ENCODE measurements at places on chromosomes 12 and 14.

- no peak for ATAC-seq
Observed at GRCh38 chr12:123095078-123095881, 55.6 kb downstream of the PITPNM2 start.

GRCh38 chr12:71721783-71722505 is 32.7 kb upstream of the RAB21 start:
- no peak for ATAC-seq

DNA sequence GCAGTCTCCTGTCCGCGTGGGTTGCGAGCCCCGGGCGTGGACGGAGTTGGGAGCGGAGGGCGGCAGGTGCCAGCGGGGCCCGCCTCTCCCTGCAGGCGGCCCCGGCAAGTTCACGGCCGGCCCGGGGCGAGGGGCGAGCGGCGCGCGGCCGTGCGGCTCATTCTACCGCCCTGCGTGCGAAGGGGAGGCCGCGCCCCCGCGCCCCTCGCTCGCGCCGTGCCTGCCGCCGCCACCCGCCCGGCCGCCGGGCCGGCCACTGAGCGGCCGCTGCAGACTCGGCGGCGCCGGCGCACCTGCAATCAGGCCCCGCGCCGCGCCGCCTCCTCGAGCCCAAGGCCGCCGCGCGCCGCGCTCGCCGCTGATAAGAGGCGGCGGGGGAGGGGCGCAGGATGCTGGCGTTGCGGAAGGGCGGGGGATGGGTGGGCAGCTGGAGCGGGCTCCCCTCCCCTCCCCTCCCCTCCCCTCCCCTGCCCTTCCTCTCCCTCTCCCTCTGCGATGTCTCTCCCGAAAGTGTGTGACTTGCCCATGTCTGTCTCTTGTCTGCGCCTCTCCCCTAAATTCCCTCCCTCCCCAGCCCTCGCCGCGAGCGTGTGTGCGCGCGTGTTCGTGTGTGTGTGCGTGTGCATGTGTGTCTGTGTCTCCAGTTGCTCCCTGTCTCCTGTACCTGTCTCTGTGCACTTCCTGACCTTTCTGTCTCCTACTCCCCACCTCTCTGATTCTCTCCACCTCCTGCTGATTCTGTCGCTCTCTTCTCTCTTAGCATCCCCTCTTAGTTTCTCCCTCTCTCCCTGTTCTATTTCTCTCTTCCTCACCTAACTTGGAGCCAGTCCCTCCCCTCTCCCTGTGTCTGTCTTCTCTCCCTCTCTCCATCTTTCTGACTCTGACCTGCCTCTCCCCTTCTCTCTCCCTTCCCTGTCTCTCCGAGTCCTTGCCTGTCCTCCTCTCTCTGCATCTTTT is 768.1 kb upstream of the TBX3 start:
- ATAC-seq: peak; percentile 92

DNA sequence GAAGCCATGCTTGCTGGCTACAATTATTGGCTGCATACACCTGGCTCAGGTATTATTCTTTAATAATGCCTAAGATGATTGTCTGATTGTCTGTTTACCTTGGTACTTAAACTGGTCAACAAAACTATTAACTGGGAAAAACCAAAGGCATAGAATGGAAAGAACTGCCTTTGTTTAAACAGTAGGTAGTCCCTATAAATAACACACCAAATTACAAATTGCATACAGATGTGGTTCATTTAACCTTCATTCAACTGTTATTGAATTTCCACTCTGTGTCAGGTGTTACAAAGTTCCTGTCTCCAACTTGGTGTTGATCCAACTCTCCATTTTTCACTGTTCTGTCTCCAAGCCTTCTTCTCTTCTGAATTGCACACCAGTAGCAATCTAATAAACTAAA is 79.8 kb upstream of the FSCB start:
- ATAC-seq: no peak

- ATAC-seq: no peak
Observed at GRCh38 chr14:90308561-90308960, 23.2 kb downstream of the NRDE2 start.

DNA sequence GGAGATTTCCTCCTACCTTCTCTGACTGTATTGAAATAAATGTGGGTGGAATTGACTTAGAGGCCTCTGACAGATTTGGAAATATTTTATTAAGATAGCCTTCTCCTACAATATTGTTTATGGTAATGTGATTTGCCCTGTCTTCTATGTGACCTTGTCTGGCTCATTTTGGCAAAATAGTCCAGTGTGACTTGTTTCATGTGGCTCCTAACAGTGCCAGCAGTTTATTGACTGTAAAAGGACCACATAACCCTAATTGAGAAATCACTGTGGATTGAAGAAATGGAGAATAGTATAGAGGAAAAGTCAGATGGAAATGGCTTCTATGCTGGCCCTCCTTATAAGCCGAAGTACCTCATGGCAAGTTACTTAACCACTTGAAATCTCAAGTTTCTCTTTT is 170.9 kb upstream of the PTPRQ start:
- no peak for ATAC-seq

- peak; percentile 65 for ATAC-seq
Observed at GRCh38 chr12:46402451-46402850, 29.9 kb upstream of the SLC38A2 start.

GRCh38 chr14:50363714-50364111 is 33.0 kb downstream of the CDKL1 start:
- no peak for ATAC-seq

DNA sequence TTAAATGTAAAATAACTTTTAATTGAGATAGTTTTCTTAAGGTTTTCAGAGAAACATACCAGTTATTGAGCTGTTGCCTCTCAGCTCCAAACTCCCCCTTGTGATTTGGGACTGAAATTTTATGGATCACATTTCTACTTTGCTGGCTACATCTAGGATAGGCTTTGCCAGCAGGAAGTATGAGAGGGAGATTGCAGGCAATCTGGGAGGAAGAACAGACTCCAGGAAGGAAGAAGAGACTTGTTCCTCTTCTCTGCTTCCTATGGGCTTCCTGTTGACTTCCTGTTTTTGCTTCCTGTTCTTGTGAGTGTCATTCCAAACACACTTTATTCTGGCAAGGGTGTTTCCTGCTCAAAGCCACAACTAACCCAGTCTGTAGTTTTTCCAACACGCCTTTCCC is 312.9 kb downstream of the ITPR2 start:
- ATAC-seq: no peak

GRCh38 chr14:20791187-20791586 is 10.1 kb downstream of the RNASE6 start:
- no peak for ATAC-seq

- ATAC-seq: peak; percentile 77
Observed at GRCh38 chr14:70641548-70642302, at the start of gene TTC9. TTC9 (plus strand) TSS chr14:70641916; CDS start chr14:70642130, 214 bp downstream.

DNA sequence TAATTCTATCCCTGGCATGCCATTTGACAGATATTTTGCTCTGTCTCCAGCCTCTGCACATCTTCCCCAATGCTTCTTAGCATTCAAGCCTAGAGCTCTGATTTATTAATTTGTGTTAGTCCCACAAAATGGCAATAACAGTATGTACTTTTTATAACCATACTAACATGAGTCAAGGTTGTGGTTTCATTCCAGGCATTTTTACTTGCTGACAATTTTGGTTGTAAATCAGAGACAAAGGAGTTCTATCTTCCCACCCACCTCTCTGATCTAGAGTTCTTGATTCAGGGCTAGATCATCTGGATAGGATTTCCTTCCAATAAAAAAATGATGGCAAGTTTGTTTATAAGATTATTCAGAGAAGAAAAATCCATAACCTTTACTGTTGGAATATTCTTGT is 18.5 kb upstream of the CISTR start:
- no peak for ATAC-seq

GRCh38 chr12:26614011-26614616 is 218.9 kb downstream of the ITPR2 start:
- no peak for ATAC-seq

- peak; percentile 57 for ATAC-seq
Observed at GRCh38 chr12:25438638-25439037, 114.4 kb downstream of the LMNTD1 start.

DNA sequence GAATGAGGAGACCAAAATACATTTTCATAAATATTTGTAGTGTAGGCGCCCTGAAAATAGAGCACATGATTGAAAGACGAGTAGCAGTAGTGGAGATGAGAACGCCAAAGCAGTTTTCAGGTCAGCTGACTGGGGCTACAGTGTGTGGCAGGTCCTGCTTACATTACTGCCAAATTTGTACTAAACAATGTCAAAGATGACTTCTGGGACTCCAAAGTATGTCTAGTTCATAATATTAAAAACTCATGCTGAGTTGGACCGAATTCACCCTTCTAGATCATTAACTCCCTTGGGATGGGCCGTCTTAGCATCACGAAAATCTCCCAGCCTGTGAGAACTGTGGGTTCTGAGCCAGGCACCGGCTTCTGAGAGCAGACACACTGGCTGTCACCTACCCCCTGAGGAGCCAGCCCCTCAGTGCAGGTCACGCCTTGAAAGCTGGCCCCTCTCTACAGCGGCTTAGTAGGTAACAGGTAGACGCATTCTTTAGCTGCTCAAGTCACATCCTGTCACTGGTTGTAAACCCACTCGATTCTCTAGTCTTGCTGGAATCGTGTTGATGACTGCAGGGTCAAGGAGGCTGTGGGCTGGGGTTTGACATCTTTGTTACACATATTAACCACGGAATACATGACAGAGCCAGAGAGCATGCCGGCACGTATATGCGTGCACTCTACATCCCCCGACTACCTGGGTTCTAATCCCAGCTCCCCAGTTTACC is 210.4 kb downstream of the ETV6 start:
- no peak for ATAC-seq

DNA sequence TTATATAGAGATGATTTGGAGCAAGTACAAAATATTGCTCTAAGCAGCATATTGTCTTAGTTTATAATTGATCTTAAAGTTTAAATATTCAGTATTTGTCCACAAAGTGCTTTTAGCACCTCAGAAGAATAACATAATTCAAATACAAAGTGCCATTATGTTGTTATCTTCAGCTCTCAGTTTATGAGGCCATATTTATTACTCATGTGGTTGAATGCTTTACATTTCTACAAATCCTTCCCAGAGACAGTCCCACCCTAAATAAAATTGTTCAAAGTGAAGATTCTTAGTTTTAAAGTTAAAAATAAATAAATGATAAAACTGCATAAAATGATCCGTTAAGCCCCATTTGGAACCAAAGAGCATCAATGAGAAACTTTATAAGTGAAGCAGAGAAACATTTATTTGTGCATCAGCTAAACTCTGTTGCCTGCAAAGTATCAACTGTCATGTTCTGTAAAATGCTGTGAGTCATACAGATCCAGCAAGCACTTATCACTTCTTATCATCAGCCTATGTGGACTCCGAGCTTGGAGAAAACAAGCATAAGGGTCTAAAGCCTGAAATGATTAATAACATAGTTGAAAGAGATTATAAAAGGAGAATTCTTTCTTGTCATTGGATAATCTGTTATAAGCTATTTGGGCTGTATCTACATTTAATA is 218.9 kb downstream of the ADAMTS20 start:
- no peak for ATAC-seq

DNA sequence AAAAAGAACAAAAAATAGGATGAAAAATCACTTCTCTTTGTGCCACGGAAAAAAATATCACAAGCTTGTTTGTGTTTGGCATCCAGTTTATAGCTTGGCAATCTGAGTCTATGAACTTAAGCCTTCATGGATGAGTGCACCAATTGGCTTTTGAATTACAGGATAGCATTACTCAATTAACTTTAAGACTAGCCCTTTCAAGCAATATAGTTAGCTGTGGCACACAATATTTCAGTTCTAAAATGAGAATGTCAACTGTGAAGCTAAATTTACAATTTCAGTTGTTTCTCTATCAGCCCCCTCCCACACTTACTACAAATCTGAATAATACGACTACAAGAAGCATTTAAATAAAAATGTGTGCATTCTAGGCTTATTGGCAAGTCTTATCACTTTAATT is 8.3 kb downstream of the RERG start:
- no peak for ATAC-seq

DNA sequence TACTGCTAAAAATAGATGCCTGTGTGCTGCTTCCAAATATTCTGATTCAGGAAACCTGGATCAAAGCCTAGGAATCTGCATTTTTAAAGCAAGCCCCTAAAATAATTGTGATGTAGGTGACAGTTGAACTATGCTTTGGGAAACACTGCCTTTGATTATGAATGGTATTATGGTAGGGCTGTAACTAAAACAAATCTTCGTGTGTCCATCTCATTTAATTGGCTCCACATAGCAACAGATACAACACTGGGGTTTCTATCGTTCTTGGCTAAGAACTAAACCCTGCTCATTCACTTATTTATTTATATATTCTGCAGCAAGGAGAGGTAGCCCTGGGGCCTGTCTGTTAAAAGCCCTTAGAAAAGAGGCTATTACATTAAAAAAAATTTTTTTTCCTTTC is 23.0 kb upstream of the ITGA5 start:
- ATAC-seq: no peak

- ATAC-seq: no peak
Observed at GRCh38 chr14:44040561-44040960, 466.5 kb downstream of the FSCB start.

DNA sequence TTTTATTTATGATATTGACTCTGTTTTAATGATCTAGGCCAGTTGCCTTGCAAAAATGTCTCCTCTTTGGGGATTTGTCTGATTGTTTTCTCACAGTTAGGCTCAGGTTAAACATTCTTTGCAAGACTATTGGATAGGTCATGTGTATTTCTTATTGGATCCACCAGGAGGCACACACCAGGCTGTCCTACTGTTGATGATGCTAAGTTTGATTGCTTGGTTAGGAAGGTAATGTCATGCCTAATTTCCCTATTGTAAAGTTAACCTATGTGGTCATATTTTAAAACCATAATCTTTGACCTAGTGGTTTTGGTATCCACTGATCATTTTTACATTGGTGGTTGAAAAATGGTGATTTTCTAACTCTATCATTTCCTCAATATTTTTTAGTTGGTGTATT is 137.1 kb downstream of the BRMS1L start:
- no peak for ATAC-seq

GRCh38 chr14:67569011-67569650 is 30.9 kb downstream of the PIGH start:
- no peak for ATAC-seq

- ATAC-seq: no peak
Observed at GRCh38 chr12:88172844-88173407, 30.8 kb downstream of the TMTC3 start.

DNA sequence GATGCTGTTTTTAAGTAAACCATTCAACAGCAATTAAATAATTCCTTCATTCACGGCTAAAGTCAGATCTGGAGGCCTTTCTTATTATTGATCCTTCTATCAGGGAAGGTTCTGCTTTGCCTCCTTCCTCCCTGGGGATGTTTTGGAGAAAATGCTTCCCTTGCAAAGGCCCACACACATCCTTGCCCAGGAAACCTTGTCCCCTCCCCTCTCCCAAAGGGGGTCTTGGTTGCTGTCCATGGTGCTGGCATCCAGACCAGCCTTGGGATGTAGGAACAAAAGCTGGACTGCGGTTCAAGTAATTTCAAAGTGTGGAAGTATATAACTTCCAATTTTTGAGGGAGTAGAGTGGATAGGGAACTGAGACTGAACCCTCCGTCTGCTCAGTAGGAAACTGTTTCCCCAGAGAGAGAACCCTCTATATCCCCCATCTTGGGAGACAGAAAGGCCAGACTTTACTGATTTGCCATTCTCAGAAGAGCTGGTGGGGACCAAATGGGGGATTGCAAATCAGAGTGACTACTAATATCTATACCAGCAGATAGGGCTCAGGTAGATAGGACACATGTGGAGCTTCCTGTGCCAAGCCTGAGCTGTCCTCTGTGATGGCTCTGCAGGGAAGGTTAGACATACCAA is 5.6 kb downstream of the MARCHF9 start:
- ATAC-seq: no peak

Measured in motor neuron (in vitro differentiated cells).